Cardiac muscle cell (in vitro differentiated cells and primary cell): ENCODE measurements at places on chromosomes 1 and 21.

GRCh38 chr1:201707656-201708055 is 121.3 kb upstream of the IPO9 start:
- DNase-seq: no peak

DNA sequence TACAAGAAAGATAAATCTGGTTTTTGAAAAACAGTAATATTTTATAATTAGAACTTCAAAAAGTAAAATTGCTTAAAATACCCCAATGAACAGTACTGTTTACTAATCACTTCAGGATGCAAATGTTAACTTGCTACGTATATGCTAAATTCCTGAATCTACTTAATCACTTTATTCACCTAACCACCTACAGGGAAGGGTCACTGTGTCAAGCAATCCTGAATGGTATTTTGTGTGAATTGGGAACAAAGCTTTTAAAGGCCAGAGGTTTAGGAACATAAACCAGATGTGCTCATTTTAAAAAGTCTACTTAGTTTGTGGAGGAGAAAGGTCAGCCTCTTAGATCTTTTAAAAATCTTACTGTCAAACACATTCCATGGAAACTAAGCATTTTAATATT is 1143.0 kb upstream of the ADGRL2 start:
- DNase-seq: no peak

DNA sequence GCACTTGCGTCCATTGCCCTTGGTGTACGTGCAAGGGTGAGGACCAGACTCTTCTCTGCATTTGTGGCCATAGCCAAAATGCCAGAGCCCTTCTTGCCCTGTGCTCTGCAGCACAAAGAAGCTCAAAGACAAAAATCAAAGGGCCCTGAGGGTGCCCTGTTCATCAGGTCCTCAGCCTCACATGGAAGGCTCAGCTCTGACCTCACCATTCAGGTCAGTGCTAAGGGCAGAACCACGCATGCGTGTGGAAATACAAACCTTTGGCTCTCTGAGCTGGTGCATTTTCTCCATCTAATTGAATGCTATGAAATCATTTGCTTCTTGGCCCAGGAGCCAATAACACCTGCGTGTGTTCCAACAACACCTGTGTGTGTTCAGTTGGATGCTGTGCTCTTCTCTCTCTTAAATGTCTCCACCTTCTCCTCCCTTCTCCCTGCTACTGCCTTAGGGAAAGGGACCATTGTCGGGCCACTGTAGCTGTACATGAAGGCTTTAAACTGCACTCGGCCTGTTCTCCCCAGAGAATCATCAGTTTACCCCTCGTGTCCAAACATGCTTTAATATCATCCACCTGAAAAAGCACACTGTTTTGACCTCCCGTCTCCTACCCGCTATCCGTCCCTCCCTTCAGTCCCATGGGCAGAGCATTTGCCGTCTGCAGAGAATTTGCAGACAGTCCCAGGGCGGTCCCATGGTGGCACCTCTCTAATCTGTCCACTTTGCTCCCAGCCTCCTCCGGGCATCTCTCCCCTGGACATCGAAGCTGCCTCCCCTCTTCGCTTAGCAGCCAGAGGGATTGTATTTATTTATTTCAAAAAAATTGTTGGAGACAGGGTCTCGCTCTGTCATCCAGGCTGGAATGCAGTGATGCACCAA is 60.6 kb downstream of the EVA1C start:
- DNase-seq: no peak

- DNase-seq: no peak
Observed at GRCh38 chr1:95145493-95145892, 28.3 kb downstream of the TLCD4 start.

- DNase-seq: peak; percentile 61
Observed at GRCh38 chr1:8020032-8020431, 6.1 kb downstream of the ERRFI1 start.

- no peak for DNase-seq
Observed at GRCh38 chr1:90945287-90945686, 76.5 kb downstream of the ZNF644 start.

GRCh38 chr1:89337903-89338302 is 26.0 kb upstream of the GBP6 start:
- no peak for DNase-seq

DNA sequence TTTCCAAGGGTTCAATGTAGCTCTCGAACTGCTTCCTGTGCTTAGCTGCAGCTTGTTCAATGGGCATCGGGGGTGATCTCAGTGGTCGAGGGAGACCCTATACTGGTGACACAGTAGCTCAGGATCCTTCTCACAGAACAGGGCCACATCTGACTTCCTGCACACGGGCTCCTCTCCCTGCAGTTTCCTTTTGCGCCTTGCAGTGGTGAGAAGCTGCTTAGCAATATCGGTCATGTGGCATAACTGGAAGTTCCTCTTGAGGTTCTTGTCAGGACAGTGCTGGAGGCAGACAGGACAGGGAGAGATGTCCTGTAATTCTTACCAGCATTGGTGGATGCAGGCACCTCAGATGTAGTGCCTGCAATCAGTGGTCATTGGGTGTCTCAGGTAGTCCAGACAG is 140.5 kb upstream of the MAP1LC3C start:
- DNase-seq: no peak

DNA sequence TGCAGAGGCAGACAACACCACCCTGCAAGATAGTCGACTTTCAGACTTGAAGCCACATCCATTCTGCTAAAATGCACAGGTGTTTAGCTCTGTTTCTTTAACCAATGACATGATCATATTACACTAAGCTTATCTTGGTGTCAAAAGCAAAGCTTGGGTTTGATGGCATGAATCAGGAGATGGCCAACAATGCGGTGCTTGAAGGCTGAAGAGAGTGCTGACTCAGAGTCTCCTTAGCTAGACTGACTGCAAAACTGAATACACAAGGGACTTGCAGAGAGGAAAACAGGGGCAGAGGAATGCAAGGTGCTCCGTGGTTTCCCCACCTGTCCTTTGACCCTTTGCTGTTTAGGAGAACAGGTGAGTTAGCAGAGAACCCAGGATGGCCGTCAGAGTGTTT is 262.6 kb downstream of the SIPA1L2 start:
- DNase-seq: no peak

GRCh38 chr1:153404768-153405167 is 11.6 kb upstream of the S100A7A start:
- DNase-seq: no peak

DNA sequence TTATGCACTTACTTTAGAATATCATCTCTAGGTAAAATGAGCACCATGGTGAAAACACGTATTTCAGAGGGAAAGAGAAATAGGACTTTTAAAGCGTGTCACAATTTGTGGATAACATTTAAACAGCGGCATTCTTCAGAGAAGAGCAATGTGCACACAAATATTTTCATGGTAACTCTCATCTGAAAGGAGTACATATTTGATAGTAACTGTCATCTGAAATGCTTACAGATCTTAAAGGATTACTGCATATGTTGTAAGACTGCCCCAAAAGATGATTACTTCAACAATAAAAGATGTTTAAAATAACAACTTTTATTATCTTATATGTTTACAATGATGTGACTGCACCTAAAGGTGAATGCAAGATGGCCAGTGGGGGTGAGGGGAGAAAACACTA is 408.8 kb downstream of the PLA2G4A start:
- no peak for DNase-seq

DNA sequence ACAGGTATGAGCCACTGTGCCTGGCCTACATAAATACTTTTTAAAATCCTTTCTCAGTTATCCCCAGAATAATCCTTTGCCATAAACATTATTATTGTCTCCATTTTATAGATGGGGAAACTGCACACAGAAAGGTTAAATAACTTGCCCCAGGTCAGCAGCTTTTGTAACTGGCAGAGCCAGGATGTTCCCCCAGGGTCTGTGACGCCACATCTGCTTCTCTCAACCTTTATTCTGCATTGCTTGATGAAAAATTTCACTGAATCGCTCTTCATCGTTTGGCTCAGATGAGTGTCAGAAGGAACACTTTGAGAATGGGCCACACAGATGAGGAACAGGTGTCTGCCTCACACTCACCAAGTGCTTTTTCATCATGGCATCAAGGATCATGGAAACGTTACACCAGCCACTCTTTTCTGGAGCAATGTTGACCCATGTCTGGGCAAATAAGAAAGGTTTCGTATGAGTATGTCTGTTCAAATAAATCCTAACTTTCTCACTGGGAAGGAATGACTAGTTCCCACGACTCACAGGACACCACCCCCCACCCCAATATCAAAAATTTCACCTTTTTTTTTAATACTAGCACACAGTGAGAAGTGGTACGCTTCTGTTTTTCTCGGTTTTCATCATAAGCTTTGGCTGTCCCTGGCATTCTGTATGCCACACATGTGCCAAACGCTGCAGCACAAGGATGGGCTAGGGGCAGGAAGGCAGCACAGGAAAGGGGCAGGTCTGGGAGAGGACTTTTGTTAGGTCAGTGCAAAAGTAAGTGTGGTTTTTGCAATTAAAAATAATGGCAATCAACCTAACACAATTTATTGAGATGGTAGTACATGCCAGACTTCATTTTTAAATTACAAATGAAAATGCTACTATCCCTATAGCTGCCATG is 9.0 kb upstream of the PTGFRN start:
- DNase-seq: no peak

GRCh38 chr1:42170779-42171621 is 6.5 kb upstream of the GUCA2A start:
- DNase-seq: no peak

GRCh38 chr1:56289260-56289659 is 290.1 kb downstream of the PLPP3 start:
- DNase-seq: no peak

DNA sequence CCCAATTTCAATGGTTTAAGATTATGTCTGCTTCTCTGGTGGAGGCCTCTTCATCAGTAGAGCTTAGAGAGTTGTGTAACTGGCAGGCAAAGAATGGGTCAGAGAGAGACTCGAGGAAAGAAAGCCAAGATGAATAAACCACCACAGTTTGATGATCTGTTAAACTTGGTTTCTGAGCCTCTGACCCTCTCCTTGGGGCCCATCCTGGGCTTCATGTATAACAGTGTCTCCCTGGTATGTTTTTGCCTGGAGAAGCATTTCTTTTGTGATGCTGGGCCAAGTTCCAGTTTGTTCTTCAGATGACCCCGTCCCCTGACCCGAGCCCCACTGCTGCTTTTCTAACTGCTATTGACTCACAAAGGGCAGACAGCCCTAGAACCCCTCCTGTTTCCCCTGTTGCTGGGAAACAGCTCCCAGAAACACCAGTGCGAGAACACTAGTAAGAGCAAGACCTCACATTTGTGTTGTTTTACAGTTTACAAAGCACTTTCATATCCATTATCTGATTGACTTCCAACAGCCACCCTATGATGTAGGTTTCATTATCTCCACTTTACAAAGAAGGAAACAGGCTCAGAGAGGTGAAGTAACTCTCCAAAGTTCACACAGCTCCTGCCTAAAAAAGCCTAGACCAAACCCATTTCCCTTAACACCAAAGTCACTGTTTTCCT is 9.0 kb downstream of the CD2 start:
- DNase-seq: no peak
